ENCODE measurements at places on chromosomes 6 and 20.

GRCh38 chr6:150894935-150895552 lies 29.5 kb downstream of the MTHFD1L start:
- DNase-seq, result peak; percentile 37

DNA sequence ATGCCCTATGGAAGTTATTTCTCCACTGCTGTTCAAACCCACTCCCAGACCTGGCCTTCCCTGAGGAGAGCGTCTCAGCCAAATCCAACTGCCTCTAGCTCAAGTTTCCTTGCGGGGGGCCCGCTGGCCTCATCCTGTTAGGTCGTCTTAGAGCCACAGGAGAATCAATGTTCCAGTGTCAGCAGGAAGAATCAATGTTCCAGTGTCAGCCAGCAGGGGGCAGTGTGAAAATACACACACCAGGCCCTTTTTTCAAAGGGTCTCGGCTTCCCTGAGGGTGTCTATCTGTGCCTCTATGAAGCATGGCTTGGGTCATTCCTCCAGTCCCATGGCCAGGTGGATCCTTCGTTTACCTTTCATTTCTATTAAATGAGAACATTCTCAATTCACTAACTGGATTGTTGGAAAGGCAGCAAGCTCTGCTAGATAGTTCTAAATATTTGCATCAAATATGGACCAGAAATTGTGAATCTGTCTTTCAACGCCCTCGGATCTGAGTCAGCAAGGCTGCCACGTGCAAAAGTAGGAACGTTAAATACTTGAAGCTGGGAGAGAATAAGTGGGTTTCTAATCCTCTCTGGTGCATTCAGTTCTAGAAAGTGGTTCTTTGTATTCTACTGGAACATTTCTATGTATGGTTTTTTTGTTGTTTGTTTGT lies 19.2 kb downstream of the PRND start:
- no peak for DNase-seq

- no peak for DNase-seq
Measured at GRCh38 chr6:9439621-9440330, 975.1 kb downstream of the TFAP2A start.

GRCh38 chr6:112357791-112358190 lies 10.7 kb downstream of the RFPL4B start:
- no peak for DNase-seq

GRCh38 chr6:161649068-161649467 lies 375.2 kb upstream of the AGPAT4 start:
- no peak for DNase-seq

- DNase-seq, result no peak
Measured at GRCh38 chr20:59124296-59125029, 39.2 kb upstream of the ZNF831 start.

- no peak for DNase-seq
Measured at GRCh38 chr6:51350308-51350904, 531.7 kb downstream of the TFAP2B start.

DNA sequence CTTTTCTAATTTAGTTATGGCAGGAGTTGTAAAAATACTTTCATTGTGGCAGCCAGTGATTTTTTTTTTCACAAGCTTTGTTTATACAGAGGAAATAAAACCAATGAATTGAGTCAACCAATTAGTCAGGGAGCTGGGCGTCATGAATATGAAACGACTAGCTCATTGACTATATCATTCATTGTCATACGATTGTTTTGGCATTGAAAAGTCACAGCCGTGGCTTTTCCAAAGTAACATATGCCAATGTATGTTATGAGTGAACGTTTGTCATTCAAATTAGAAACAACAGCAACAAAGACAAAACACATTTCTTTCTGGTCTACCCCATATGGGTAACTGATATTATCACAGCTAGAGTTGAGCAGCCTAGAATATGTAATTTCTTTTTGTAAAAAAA lies 810.6 kb downstream of the EPHA7 start:
- DNase-seq, result no peak

GRCh38 chr6:3532296-3532916 lies 75.6 kb upstream of the SLC22A23 start:
- DNase-seq, result no peak

DNA sequence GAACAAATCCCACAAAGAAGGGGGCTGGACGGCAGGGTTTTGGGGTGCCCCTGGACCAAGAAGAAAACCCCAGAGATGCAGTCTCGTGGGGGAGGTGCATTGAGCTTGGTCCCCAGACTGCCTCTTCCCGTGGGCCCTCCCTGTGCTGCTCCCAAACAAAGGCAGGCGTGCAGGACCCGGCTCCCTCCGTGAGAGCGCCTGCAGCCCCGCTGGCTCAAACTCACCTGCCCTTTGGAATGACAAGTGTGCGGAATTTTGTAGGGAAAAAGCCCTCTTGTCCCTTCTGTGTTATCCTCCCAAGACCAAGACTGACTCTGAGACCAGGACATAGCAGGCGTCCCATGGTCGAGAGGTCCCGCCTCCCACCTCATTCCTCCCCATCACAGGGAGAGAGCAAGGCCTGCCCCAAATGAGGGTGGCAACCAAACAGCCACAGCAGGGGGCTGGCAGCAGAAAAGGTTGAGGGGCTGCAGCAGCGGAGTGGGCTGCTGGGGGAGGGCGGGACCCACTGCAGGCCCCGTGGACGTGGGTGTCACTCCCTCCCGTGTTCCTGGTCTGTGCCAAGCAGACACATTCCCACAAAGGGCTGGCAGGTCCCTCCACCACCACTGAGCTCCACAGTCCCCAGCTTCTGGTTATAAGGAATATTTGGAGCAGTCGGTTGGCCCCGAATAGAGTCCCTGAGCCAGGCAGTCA lies 5.6 kb upstream of the FRMD1 start:
- DNase-seq, result no peak

DNA sequence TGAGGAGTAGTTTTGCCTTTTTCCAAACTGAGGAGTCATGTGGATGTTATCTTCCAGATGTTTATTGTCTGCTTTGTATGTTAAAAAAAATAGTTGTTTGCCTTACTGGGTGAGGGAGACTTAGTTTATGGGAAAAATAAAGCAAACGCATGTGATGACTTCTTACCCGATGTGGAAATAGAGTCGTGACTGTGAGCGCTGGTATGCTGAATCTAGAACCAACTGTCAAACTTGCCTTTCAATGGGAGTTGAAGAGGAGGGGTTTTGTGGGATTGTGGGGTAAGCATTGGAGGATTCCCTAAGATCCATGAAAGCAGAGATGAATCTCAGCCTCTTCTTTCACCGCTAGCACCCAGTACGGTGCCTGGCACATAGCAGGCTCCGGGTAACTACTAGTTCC lies 5.3 kb downstream of the DCBLD1 start:
- no peak for DNase-seq

Measured in suprapubic skin (tissue), 4 donors.